ENCODE measurements at places on chromosomes 11 and 22. TPM values are rescaled to one million over a fixed set of nuclear protein-coding genes. Genes with fewer than 3 reads are reported as not detected.
A peak's percentile ranks its signal among the peaks of the same experiment; 100 is the strongest.

DNA sequence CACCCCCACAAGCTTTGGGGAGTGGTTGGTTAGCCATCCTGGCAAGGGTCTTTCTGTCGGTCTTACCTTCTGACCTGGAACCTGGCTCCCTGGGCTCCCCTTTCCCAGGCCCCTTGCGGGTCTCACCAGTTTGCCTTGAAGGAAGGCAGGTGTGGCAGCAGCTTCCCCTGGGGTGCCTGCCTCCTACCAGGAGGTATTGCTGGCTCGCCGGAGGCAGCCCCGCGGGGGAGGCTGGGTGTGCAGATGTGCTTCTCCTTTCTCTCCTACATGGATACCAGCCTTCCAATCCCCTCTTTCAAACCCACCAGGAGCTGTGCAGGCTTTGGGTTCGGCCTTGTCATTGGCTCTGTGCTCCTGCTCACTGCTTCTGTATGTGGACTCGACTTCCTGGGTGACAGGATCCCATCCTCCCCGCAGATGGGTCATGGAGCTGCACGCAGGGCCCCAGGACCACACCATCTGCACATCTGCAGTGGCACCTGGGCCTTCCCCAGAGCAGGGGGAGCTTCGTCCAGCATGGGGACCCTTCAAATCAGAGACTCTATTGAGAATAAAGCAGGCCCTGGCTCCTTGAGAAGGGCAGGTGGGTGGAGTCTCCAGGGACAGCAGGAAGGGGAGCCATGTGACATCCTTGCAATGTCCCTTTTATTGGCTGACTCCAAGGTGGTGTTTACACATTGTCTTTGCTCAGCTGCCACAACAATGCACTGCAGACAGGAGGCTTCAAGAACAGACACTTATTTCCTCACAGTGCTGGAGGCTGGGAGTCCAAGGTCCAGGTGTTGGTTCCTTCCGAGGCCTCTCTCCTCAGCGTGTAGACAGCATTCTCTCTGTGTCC lies 592.0 kb downstream of the BRD1 start:
- no peak for DNase-seq

DNA sequence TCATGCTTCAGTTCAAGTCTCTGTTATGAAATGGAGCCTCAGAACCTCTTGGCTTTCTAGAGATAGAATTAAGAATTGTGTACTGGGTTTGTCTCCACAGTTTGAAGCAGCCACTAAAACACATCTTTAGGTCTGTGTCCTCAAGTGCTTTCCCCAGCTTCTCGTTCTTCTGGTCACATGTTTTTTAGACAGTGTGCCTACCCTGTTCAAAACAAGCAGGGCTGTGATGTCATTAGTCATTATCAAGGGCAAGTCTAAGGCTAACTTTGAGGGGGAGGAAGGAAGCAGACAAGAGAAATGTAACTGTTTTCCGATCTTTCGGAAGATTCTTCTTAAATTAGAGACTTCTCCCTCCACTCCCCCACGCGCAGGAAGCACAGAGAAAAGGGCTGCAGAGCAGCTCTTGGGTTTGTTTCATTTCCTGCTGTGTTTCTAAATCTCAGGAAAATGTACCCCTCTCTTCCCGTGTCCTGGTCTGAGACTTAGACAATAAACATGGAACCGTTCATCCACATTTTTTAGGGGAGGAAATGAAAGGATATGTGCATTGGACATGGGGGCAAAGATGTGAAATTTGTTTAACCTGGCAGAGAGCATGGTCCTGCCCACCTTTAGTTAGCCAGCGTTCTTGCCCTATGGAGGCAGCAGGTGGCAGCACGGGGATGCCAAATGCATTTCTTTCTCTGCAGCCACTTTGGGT lies 3.1 kb downstream of the AKIP1 start:
- DNase-seq, result no peak

DNA sequence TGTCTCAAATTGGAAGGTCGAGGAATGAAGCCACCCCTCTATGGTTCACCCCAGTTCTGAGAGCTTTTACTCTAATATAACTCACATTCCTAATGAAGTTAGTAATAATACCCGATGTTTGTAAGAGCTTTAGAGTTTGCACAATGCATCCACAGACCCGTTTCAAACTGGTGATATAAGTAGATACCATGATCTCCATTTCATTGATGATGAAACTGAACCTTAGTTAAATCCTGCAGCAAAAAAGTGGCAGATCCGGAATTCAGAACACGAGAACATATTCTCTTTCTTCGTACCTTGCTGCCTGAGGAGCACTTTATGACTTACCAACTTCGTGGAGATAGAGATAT lies 757 bp upstream of the RBFOX2 start:
- DNase-seq, result no peak

DNA sequence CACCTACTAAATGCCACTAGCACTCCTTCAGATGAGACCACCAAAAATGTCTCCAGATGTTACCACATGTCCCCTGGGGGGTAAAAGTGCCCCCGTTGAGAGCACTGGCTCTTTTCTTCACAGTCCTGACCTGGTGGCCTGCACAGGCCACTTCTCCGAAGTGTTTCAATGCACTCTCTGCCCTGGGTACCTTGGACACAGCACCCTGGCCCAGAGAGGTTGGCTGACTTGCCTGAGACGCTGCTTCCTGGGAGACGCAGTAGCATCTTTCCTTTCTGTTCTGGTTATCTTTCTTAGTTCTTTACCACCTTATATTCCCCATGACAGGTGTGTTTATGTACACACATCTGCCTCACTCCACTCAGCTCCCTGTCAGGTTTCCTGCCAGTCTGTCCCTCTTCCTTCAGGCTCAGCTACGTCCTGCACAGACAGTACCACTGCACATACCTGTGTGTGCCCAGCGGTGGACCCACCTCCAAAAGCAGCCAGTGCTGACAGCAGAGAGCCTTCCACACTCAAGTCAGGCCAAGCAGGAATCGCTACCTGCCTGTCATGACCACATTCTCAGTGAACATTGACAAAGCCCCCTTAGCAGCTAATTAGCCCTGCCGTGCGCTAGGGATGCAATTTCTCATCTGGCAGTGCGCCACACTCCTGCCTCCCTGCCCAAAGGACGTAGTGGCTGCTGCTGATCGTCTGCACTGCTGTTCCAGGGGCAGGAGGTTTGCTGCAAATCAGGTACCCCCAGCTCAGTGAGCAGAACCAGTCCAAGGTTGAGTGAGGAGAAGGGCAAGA lies 39.0 kb downstream of the FAM83F start:
- peak; percentile 43 for DNase-seq

- no peak for DNase-seq
Observed at GRCh38 chr11:108241330-108242037, 18.6 kb downstream of the ATM start.

DNA sequence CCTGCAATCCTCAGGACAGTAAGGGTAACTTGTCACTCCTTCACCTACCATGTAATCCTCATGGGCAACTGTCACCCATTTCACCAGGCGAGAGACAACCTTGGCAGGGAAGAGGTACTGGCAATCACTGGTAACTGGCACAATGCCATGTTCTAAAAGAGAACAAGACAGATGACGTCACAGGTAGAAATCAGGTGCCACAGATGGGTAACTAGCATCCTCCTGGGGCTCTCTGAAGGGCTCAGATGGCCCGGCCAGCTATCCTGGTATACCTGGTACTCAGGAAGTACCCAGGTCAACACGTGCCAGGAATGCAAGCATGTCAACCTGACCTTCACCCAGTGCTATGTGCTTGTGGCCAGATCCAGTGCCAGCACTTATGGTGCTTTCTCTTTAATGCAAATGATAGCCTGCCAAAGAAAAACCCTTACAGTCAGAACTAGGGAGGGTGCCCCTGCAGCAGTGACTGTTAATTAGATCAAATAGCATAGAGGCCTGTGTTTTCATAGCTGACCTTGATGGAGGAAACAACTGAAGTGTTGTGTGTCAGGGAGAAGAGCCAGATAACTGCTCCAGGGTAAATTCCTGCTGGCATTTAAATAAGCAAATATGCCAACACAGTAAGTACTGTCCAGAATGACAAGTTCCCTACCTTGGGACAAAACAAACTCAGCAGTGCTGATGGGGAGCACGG lies 36.2 kb downstream of the THOC5 start:
- DNase-seq, result peak; percentile 80

GRCh38 chr11:110134110-110134509 lies 40.9 kb downstream of the ZC3H12C start:
- DNase-seq, result no peak

GRCh38 chr11:117076941-117077691 lies 21.1 kb downstream of the SIK3 start:
- DNase-seq, result peak; percentile 67

DNA sequence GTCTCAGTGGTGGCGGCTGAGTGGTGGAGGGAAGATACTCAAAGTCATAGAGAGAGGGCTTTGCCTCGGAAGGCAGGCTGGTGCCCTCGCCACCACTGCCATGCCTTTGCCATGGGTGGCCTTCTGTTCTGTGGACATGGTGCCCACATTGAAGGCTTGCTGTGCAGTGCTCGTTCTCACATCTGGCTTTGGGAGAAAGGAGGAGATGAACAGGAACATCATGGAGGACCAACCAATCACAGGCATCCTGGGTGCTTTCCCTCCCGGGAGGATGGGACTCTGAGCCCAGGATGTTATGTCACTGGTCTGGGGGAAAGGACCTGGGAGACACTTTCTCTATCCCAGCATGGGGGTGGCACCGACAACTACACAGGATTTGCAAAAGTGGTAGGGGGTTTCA lies 82.3 kb upstream of the NARS2 start:
- peak; percentile 18 for DNase-seq

GRCh38 chr11:112504056-112504455 lies 243.4 kb upstream of the PLET1 start:
- DNase-seq, result no peak

DNA sequence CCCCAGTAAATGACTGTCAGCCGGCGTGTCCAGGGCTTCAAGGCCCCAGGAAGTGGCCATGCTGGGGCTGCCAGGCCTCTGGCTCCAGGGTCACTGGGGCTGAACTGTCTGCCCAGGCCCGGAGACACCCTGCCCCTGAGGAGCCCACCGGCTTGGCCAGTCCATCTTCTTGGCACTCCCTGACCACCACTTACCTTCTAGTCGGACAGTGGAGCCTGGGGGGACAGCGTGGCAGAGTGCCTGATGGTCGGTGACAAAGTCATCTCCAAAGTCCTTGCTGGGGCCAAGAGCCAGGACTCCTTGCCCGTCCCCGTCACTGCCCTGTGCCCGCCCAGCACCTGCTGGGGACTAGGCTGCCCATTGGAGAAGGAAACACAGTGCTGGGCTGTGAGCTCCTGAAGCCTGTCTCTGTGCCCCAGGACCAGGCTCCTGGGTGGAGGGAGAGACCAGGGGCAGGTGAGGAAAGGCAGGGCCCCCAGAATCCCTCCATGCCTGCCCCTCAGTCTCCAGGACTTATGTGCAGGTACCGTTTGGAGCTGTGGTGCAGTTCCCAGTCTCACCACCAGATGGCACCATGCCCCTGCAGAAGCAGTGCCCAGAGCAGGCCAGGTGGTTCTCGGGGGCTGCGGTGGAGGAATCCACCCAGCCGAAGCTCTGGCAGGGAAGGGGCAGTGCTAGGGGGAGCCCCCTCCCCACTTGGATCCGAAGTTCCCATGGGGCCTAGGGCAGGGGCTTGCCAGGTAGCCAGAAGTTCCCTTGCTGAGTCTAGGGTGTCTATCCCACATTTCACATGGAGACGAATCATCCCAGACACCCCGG lies 6.0 kb upstream of the CCDC188 start:
- peak; percentile 86 for DNase-seq

GRCh38 chr22:28009272-28009827 lies 90.3 kb upstream of the PITPNB start:
- peak; percentile 75 for DNase-seq

GRCh38 chr11:32838505-32839274 lies 9.0 kb downstream of the PRRG4 start:
- DNase-seq, result no peak

GRCh38 chr11:128318856-128319474 lies 268.4 kb downstream of the ETS1 start:
- DNase-seq, result no peak

GRCh38 chr22:33186816-33187215 lies 128.6 kb upstream of the SYN3 start:
- DNase-seq, result no peak

DNA sequence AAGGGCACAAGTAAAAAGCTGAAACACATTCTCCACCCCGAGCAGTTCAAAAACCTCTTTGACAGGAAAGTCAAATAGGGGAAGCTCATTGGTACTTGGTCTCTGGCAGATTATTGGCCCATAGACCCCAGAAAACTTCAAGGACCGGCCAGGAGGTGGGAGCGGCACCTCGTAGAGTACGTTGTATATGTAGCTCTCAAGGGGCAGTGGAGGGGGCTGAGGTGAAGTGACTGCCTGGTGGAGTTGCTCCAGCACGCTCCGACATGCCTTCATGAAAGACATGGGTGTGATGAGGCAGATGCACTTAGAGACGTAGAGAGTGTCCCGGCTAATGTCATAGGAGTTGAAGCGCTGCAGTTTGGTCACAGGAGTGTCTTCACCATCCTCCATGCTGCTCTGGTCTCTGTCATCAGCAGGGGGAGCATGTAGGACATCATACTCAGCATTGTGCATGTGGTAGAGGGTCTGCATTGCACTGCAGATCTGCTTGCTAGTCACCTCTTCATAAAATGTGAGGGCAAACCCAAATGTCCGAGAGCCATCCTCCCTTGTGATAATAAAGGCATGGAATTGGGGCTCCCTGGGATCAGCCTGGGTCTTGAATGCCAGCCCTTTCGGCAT lies 61.3 kb downstream of the DENND5A start:
- no peak for DNase-seq

GRCh38 chr11:105701098-105701497 lies 91.2 kb downstream of the GRIA4 start:
- DNase-seq, result no peak

- no peak for DNase-seq
Observed at GRCh38 chr11:83355391-83355790, 69.2 kb upstream of the CCDC90B start.

DNA sequence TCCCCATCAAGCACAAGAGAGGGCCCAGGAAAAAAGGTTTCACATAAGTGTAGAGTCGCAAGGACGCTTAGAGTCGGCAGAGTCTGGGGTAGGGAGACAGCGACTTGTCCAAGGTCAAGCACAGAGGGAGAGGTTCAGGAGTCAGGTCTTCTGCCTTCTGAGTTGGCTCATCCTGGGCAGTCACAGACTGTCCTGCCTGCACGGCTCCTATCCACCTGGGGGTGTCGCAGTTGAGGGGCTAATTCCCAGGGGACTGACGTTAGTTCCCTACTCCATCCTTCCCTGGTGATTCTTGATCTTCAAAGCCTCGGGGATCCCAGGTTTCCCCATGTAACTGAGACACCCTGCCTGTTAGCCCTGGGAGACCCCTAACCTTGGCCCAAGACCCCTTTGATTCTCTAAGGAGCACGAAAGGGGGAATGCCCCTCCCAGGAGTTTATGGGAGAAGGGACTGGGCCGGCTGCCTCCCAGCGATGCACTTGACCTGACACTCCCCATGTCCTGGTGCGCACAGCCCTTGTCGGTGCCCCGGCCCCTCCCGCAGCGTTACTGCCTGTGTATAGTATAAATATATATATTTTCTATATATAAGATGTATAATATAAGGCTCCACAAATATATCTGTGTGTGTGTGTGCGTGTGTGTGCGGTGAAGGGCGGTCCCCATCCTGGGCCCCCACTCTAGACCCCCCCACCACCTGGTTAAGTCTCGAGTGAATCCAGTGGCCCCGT lies 14.7 kb upstream of the TAB1 start:
- no peak for DNase-seq

The C11orf68 gene
- 13.6 TPM for total RNA-seq

The TREH gene
- total RNA-seq, result 3.4 TPM

The ABCC8 gene
- 0.83 TPM for total RNA-seq

The RANGAP1 gene
- total RNA-seq, result 34.7 TPM

The NUDT8 gene
- 41.6 TPM for total RNA-seq

The CCDC87 gene
- total RNA-seq, result 0.10 TPM

The LDHAL6A gene
- not detected for total RNA-seq

The THRSP gene
- 48.6 TPM for total RNA-seq

All from left lobe of liver (tissue), 2 donors.